ENCODE measurements at places on chromosomes 4 and X.
A peak's percentile ranks its signal among the peaks of the same experiment; 100 is the strongest.

GRCh38 chrX:9677098-9677739 is 88.4 kb downstream of the GPR143 start:
- DNase-seq = no peak

- DNase-seq = no peak
These were observed 113.5 kb upstream of the USP9X start for GRCh38 chrX:40971736-40972135.

DNA sequence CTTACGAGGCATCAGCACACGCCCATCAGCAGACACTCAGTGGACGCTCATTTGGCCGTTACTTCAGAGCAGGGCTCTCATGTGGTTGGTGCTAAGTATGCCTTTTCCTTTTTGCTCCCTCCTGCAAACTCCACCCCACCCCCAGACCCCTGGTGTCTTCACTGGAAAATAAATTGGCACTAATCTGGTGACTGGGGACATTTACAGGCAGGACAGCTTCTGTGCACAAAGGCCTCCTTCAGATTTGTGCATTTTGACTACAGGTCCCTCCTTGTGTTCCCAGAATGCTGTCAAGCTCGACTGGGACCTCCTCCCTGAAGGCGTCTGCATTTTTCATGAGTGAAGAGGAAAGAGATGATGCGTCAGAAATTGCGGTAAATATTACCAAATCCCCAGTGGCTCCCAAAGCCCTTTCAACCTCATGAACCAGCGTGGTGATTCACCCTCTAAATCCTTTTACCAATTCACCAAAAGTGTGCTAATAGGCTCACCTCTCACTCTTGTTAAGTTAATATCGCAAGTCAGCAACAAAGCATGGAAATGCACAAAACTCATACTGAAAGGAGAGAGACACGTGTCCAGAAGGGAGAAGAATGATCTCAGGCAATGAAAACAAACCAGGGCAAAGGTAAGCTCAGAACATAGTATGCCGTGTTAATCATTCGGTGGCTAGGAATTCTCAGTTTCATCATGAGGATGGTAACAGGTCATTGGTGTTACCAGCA is 119.0 kb downstream of the NKX6-1 start:
- DNase-seq = no peak

DNA sequence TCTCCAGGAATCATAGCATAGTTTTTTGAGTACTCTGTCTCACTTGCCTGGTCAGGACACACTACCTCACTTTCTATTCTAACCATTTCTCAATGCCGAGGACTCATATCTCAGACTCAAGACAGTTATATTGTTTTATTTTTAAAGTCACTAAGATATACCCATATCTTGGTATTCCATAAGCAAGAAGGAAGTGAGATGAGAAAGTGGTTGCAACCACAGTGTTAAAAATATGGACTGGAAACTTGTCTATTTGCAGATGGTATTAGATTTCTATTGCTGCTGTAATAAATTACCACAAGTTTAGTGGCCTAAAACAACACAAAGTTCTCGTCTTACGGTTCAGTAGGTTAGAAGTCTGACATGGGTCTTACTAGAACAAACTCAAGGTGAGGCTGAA is 344.8 kb upstream of the MAGEB2 start:
- DNase-seq = no peak

DNA sequence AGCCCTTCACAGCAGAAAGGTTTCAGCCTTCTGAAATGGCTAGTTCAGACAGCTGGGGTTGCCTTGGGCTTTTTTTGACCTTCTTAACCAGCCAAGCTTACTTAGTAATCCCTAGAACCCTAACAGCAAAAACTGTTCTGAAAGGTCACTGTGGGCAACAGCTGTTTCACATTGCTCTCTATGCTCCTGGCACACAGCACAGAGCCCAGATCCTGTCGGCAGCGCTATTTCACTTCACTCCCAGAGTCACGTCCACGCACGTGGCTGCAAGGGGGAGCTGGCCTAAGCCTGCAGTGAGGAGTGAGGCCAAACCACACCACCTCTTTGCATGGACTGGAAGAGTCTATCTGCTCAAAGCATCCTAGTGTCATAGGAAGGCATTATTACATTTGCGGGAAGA is 32.0 kb upstream of the STS start:
- no peak for DNase-seq

GRCh38 chr4:187992971-187993370 is 2.6 kb upstream of the ZFP42 start:
- DNase-seq = no peak

- no peak for DNase-seq
These were observed 229.0 kb upstream of the LCORL start for GRCh38 chr4:18250564-18250963.

GRCh38 chr4:145861336-145862318 is 77.0 kb downstream of the ZNF827 start:
- no peak for DNase-seq

DNA sequence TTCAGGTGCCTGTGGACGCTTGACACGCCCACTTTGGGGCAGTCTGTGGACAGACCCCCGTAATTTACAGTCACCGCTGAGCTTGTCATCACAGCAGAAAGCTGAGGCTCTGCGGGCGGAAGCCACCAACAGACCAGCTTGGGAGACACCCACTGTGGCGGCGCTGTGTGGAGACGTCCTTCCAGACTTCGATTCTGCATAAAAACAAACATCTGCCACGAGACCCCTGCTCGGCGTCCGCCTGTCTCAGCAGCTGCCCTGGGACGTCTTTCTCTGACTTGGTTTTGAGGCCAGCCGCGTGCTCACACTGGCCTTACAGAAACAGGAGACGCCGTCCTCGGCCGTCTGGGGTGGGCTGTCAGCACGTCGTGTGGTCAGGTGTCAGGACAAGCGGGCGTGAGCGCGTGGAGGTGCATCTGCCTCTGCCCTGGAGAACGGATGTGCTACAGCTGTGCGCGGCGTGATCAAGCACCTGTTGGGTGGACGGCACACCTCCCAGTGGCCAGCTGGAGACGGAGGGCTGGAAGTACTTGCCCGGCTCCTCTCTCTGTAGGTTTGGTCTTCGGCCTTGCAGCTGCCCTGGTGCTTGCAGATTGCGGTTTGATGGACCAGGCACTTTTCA is 37.5 kb downstream of the PIGG start:
- DNase-seq = no peak

DNA sequence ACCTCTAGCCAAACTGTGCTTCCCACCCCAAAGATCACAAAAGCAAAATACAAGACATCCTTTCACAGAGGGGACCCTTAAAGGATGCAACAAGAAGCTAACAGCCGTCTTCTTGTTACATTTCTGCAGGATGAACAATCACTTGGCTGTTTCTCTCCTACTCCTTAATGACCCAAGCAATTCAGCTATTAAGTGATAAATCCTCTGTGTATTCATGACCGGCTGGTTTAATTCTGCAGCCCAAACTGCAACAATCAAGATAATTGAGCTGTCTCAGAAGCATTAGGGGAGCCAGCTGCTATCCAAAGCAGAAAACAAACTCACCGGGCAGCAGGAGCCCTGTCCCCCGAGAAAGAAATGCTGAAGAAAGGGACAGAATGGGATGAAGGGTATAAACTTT is 85.9 kb upstream of the ACSL4 start:
- no peak for DNase-seq

DNA sequence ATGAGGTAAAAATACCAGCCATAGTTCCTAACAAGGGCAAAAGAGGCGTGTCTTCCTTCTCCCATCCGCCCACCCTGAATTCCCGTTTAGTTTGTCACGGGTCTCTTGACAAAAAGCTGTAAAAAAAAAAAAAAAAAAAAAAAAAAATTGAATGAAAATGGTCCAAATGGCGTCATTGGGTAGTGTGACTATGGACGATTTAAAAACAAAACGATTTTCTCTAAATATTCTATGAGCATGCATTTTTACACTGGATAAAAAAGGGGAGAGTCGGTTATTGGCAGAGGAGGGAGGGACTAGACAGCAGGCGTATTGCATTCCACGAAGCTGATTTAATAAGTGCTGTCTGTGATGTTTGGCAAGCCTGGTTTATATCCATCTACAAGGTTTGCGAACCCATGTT is at the start of gene FAM133A:
FAM133A (plus strand) TSS at position 338 of the 403 bp plus-strand sequence. CDS start 35,214 bp downstream, outside the sequence.
- DNase-seq = no peak

DNA sequence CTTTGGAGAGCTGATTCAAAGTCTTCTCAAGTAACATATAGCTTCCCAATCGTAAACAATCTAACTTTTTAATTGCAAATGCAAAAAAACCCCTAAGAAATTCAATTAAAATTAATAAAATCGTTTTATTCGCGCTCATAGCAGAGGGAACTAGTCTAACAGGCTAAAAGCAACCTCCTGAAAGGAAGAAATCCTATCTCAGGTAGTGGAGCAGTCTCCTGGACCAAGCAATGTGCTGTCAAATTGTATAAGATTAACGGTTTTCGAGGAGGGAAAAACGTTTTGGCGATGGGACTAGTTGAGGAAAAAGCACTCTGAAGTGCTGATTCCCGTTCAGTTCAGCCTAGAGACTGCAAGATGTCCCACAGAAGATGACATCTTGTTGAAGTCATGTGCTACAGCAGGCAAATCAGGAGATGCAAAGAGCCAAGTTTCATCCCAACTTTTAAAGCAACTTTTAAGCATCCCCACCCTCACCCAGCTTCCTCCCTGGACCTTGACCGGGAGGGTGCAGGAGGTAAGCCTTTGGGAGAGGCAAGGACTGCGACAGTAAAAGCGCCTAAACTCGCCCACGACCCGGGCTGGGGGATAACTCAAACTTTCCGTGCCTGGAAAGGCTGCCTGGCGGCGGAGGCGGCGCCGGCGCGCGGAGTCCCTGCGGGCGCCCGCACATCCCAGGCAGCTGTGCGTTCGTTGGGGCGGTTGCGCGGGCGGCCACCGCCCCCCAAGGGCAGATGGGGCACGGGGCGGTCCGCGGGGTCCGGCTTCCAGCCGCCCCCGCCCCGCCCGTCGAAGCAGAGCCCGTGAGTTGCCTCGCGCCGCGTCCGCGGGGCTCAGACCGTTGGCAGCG is 784 bp downstream of the MAP7D3 start:
- DNase-seq = peak; percentile 28

DNA sequence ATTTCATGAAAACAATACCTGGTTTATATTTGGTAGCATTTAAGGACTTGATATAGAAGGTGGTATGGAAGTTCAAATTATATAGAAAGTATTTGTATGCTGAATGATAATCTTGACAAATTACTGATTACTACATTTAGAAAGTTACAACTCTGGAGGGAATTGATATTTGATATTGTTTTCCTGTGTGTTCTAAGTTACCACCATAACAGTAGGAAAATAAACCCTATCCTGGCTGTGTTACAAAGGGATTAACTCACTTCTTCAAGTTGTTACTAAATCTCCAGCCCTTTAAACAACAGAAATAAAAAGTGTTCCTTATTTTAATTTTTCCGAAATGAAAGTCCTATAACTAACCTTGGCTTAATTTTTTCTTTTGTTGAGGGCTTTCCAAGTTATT is 36.6 kb downstream of the FHL1 start:
- no peak for DNase-seq

- DNase-seq = peak; percentile 19
These were observed 72.1 kb downstream of the IRF2 start for GRCh38 chr4:184402239-184402638.

GRCh38 chrX:38973322-38973721 is 172.1 kb downstream of the MID1IP1 start:
- DNase-seq = no peak

GRCh38 chr4:107896646-107897045 is 34.7 kb upstream of the CYP2U1 start:
- no peak for DNase-seq

- DNase-seq = no peak
These were observed 150.2 kb downstream of the SHROOM3 start for GRCh38 chr4:76585272-76585671.

DNA sequence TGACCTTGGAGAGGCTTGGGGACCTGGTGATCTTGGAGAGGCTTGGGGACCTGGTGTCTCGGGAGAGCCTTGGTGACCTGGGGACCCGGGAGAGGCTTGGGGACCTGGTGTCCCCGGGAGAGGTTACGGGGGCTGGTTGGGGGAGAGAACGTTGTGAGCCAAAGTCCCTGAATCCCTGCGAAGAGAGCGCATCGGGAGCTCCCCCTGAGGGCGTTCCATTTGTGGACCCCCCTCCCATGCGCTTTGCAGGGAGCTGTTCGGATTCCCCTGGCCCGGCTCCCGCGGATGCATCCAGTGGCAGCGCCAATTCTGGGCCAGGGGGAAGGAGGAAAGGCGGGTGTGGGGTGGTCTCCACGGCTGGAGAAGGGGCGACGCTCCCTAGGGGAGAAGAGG is 13.3 kb downstream of the SHOX start:
- no peak for DNase-seq

- DNase-seq = no peak
These were observed 218.6 kb downstream of the CHM start for GRCh38 chrX:85828771-85829170.

GRCh38 chrX:76931518-76931917 is 504.0 kb downstream of the MAGEE1 start:
- no peak for DNase-seq

GRCh38 chr4:175418516-175418915 is 393.5 kb downstream of the GPM6A start:
- DNase-seq = no peak
